ENCODE measurements at places on chromosomes 7 and 10.

DNA sequence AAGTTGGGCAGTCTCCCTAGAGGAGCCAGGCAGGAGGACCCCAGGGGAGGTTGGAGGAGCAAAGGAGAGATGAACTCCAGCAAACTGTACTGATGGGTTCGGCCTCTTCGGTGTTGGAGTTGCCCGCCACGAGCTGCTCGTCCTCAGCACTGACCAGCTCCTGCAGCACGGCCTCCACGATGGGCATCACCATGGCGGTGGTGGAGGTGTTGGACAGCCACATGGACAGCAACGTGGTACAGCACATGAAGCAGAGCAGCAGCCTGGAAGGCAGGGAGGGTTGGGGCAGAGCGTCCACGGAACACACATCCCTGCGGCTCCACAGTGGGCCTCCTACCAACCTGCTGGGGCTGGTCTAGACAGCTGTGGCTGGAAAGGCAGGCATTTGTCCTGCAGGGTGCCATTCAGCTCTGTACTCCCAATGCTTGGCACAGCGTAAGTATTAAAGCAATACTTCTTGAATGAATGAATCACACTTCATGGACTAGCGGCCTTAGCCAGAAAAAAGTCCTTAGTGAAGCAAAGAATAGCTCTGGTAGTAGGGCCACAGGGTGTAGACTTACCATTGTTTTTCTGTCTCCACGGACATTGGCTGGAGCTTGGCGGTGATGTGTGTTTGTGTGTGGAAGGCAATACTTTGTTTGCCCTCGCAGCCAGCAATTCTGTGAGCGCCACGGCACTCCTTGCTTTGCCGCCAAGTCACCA is 21.8 kb downstream of the SLC13A4 start:
- DNase-seq = no peak

DNA sequence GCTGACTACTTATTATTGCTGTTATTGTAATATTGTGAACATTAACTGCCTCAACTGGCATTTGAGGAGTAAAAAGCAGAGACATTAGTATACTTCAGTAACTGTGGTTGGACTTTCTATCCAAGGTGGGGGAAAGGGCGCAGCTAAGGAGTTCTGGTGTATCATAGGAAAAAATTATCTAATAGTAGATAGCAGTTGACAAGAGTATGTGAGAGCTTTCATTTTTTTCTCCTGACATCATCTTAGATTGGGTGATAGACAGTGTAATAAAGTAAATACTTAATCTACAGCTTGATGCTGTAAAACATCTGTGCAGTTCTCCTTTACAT is 68.9 kb downstream of the PHTF2 start:
- no peak for DNase-seq

DNA sequence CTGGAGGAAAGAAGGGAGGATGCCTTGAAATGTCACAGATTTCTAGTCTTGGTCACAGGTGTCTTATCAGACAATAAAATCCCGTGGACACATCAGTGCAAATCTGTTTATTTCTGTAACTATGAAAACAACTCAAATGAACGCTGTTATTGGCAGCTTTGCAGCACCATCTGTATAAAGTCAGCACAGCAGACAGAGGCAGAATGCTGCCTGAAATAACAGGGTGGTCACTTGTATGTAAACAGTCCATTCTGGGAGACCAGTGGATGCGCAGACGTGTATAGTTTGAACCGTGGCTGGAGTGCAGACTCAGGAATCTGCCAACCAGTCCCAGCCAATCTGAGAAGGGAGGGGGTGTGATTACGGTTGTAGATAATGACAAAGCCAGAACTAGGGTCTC is 54.8 kb downstream of the SEC23IP start:
- DNase-seq = no peak

DNA sequence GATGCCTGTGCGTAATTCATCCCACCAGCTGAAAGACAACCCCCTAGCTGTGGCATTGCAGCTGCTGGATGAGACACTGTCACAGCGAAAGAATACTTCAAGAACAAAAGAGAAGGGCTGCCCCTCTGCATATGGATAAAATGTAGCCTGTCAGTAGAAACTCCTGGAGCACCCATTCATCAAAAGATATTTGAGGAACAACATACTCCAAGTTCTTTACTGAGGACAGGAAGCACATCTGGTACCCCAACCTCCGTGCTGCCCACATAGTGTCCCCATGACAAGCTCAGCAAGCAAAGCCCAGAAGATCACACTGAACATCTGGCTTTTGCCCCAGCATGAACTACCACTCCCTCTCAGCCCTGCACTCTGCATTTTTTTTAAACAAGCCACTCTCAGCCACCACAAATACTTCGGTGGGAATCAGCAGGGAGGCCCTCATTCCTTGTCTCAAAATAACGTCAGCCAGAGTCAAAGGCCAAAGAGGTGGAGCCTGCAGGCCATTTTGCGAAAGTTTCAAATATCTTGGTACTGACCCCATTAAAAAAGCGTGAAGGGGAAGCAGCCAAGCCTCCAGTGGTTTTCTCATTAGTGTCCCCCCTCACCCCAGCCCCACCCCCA is 1.7 kb downstream of the CREB3L2 start:
- peak; percentile 90 for DNase-seq

- DNase-seq = no peak
Observed at GRCh38 chr10:33571616-33572015, 237.1 kb upstream of the NRP1 start.

DNA sequence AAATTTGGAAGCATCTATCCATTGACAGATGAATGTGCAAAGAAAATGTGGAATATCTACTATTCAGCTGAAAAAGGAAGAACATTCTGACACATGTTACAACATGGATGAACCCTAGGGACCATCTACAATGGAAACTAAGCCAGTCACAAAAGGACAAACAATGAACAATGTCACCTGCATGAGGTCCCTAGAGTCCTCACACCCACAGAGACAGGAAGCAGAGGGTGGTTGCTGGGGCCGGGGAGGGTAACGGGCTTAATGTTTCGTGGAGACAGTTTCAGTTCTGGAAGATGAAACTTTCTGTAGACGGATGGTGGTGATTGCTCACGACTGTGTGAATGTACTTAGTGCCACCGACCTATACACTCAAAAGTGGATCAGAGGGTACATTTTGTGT is 282.9 kb downstream of the ADARB2 start:
- no peak for DNase-seq

GRCh38 chr10:1400101-1401070 is 336.9 kb downstream of the ADARB2 start:
- DNase-seq = no peak

DNA sequence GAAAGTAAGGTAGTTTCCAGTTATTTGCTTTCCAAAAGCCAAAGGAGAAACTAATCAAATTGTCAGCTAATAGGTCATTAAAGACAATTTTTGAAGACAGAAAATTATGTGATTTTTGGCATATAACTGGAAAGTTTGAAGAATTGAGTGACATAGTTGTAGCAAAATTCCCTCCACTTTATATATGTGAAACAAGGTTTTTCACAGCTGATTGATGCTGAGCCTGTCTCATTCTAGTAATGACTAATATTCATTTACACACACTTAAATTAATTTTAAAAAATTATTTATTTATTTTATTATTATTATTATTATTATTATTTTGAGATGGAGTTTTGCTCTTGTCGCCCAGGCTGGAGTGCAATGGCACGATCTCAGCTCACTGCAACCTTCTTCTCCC is 16.3 kb upstream of the SIRT1 start:
- no peak for DNase-seq

GRCh38 chr10:86059892-86060291 is 306.7 kb downstream of the GRID1 start:
- no peak for DNase-seq

DNA sequence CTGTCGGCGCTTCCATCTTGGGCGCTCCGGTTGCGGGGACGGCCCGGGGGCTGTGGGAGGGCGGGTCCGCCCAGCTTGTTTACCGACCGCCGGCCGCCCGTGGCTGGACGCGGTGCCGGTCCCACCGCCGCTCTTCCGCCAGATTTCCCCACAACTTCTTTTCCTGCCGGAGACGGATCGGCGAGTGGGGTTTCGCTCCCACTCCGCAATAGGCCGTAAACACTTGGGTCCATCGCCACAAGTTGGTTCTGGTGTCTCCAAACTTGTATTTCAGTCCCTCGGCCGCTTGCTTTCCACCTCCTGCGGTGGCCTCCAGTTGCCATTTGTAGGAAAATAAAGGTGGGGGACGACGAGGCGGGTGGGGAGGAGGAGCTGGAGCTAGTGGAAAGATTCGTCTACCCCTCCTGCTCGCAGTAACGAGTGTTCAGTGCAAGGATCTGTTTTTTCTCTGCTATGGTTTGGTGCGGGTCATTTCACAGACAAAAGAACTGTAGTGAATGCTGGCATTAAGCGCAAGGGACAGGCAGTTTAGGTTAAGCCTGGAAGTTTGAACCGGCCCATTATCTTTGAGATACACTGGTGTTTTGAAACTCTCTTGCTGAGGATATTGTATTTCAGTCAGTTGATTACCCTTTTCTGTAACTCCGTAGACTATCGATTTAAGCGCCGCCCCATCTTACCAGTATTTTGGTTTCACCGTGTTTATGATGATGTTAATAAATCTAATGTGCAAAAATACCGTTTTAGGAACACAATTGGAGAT is 24.3 kb upstream of the ZRANB1 start:
- no peak for DNase-seq

DNA sequence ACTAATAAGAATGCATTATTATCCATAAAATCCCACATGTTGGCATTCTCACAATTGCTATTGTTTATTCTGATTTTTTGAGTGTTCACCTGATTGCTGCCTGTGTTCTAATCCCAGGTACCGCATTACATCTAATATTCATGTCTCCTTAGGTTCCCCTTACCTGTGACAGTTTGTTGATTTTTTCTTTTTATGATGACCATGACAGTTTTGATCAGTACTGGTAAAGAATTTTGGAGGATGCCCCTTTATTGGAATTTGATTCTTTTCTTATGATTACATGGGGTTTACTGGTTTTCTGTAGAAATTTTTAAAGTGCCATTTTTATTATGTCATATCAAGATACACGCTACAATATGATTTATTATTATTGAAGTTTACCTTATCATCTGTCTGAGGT is 1091.1 kb downstream of the NRG3 start:
- no peak for DNase-seq

Measured in GM04504 (cell line).